ENCODE measurements at places on chromosomes 5 and 9.
A peak's percentile ranks its signal among the peaks of the same experiment; 100 is the strongest.

DNA sequence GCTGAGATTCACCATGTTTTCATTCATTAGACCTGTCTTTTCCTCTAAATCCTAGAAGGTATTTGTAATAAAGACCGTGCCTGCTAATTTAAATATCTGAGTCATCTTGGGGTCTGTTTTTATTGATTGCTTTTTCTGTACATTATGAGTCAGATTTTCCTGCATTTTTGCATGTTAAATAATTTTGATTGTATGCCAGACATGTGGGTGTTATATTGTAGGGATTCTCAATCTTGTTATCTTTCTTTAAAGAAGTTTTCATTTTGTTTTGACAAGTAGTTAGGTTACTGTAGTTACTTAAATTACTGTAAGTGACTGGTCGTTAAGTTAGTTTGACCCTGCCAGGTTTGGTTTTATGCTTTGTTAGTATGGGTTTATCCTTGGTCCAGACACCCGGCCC lies 35.1 kb downstream of the EXOSC2 start:
- DNase-seq = peak; percentile 77

DNA sequence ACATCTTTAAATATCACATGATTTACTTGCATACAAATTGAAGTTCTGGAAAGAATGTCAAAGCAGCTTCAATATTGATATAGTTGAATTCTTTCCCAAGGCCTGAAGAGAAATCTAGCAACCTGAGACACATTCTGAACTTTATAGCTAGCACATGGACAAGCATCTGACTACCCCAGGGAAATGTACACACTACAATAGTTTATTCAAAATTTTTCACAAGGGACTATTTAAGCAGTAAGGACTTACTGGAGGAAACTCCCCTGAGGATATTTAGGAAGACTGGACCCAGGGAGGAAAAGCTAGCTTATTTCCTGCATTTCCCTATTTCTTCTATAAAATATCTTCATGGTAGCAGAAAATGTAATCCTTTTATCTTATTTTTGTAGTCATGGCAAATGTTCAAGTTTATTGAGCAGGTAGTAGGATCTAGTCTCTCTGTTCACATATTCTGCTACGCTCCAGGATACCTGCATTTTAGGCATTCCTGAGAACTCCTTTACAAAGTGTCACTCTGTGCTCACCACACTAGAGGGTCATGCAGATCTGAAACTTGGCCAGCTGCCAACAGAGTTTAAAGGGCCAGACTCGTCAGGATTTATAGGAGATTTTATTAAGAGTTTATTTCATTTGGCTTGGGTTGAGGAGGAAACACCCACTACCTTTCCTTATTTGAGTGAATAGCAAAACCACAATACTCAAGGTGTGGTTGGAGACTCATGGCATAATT lies 348.4 kb upstream of the FTMT start:
- DNase-seq = peak; percentile 9

GRCh38 chr5:92741906-92742305 lies 839.1 kb downstream of the NR2F1-AS1 start:
- no peak for DNase-seq

- DNase-seq = no peak
These were observed 121.1 kb upstream of the SMIM23 start for GRCh38 chr5:171664489-171664888.

GRCh38 chr5:43376496-43377140 lies 35.6 kb downstream of the CCL28 start:
- DNase-seq = no peak

GRCh38 chr5:72760259-72760658 lies 56.2 kb upstream of the TNPO1 start:
- DNase-seq = peak; percentile 5

DNA sequence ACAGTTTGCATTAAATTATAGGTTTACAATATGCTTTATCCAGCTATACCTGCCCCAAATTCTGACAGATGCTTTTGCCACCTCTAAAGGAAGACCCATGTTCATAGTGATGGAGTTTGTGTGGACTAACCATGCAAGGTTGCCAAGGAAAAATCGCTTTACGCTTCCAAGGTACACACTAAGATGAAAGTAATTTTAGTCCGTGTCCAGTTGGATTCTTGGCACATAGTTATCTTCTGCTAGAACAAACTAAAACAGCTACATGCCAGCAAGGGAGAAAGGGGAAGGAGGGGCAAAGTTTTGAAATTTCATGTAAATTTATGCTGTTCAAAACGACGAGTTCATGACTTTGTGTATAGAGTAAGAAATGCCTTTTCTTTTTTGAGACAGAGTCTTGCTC lies 41.0 kb downstream of the FXN start:
- no peak for DNase-seq

DNA sequence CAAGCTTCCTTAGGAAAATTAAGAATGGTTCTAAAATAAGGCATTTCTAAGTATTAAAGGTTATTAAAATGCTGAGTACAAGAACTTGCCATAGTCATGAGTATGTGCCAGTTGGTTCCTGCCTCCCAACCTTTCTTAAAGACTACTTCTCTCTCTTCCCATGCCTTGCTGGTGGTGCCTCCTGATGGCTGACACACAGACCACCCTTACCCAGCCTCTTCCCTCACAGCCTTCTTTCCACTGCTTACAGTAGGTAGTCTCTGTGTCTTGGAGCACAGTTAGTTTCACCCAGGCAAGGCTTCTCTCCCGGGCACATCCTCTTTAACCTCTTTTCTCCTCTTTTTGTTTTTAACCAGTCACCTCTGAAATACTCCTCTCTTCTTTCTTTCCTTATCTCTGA lies 20.6 kb upstream of the GPR150 start:
- DNase-seq = no peak

DNA sequence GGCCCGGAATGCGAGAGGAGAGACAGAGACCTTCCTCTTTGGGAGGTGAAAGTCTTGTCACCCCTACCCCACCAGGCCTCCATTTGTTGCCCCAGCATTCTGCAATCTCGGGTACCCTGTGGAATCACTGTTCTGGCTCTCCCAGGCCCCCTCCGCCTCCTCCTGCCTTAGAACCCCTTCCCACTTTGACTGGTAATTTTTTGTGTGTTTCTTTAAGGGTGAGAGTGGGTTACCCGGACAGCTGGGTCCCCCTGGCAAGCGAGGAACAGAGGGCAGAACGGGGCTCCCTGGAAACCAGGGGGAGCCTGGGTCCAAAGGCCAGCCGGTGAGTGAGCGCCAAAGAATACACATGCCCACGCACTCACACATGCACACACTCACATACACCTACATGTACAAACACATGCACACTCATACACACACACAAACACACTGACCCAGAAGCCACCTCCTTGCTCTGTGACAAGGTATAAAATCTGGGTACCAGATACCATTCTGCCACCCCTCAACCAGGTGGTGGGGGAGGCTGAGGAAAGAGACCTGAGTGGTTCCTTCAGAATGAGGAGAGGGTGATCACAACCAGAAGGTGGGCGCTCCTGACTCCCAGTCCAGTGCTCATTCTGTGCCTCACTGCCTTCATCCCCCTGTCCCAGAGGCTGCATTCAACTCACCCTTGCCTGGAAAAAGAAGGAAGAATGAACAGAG lies 30.9 kb upstream of the ORM1 start:
- no peak for DNase-seq

DNA sequence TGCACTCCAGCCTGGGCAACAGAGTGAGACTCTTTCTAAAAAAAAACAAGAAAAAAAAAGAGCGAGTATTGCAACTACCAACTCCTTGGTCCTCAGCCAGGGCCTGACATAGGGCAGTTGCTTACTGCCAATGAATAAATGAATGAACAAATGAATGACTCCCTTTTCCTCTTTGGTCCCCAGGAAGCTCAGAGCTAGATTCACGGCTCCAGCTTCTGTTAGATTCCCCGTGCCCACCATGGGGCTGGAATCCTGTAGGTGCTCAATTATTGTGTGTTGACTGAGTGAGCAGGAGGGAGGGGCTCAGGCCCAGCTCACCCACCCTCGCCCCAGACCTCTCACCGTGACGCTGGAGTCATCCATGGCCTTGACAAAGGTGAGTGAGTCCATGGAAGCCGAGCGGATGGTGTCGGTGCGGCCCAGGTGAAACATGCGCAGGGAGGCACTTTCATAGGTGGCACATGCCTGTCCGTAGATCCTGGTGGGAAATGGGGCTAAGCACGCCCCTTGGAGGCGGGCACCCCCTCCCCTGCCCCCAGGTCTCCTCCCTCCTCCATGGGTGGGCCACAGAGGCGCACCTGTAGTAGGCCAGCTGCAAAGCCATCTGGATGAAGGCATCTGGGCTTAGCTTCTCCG lies 12.8 kb downstream of the CRAT start:
- no peak for DNase-seq

GRCh38 chr5:140115186-140115500 lies 1.2 kb downstream of the PURA start:
- DNase-seq = no peak

GRCh38 chr5:143558048-143558447 lies 154.6 kb upstream of the NR3C1 start:
- no peak for DNase-seq

GRCh38 chr5:82917584-82917983 lies 159.6 kb downstream of the TMEM167A start:
- no peak for DNase-seq

GRCh38 chr9:131627648-131628458 lies 82.5 kb downstream of the PRRT1B start:
- DNase-seq = peak; percentile 89

DNA sequence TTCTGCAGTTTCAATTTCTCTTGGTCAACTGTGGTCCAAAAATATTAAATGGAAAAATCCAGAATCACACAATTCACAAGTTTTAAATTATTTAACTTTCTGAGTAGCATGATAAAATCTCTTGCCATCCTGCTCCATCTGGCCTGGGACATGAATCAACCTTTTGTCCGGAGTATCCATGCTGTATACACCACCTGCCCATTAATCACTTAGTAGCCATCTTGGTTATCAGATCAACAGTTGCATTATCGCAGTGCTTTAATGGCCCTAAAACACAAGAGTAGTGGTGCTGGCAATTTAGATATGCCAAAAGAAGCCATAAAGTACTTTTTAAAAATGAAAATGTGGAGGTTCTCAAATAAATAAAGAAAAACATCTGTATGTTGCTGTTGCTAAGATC lies 25.3 kb downstream of the EFCAB9 start:
- DNase-seq = no peak

- peak; percentile 35 for DNase-seq
These were observed 36.2 kb upstream of the PTCH1 start for GRCh38 chr9:95552814-95553546.

- DNase-seq = peak; percentile 30
These were observed 1.5 kb downstream of the NDFIP1 start for GRCh38 chr5:142110046-142110531.

GRCh38 chr9:22170556-22170955 lies 161.5 kb upstream of the CDKN2B start:
- no peak for DNase-seq

DNA sequence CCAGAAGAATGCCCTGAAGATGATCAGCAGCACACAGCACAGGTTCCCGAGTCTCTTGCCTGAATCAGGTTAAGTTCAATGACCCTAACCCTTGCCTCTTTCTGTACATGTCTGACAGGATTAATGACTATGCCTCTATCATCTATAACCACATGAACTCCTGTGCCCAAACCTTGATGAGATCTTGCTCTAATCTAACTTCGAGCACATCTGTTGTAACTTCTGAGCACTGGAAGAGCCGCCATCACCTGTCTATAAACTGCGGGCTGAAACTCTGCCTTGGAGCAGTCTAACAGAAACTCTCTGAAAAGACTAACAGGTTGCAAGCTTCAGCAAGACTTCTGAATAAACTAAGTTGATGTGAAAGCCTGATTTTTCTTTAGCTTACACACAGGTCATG lies 44.5 kb downstream of the SERINC5 start:
- DNase-seq = no peak

- no peak for DNase-seq
These were observed 235.5 kb upstream of the ACTBL2 start for GRCh38 chr5:57718155-57718554.

DNA sequence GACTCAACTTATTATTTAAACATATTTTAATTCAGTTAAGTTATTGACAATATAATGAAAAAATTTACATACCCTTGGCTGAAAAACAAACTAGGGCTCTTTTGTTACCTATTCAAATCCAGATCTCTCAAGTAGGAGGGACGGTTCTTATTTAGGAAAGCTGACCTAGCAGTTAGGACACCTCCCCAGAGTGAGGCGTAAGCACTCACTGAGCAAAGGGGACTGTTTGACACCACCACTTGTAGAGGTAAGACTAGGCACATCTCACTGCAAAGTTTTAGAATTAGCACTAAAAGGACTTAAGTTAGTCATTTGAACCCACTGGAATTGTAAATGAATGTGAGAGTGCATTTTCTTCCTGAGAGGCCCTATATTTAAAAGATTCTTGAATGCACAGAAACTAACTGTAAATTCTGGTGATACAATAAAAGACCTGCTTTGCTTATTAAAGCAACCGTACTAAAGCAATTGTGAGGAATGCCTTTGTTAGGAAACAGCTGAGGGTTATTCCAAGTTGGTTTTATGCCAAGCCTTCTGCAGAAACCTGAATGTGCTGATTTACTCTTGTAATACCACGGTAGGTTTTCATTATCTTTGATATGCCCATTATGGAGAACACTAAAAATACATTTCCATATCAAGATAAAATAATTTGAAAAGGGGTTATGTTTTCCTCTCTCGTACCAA lies 16.2 kb downstream of the HACD4 start:
- DNase-seq = peak; percentile 22

DNA sequence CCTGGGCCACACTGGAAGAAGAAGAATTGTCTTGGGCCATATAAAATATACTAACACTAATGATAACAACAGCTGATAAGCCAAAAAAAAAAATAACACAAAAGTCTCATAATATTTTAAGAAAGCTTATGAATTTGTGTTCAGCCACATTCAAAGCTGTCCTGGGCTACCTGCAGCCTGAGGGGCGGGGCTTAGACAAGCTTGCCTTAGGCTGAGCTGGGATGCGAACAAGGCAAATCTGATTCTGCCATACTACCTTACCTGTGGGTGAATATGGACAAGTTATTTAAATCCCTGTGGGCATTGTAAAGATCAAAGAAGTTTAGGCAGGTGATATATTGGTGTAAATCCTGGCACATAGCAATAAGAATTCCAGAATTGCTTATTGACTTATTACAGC lies 212.3 kb upstream of the ATP10B start:
- DNase-seq = no peak
